ENCODE measurements at places on chromosomes 7 and 10.

DNA sequence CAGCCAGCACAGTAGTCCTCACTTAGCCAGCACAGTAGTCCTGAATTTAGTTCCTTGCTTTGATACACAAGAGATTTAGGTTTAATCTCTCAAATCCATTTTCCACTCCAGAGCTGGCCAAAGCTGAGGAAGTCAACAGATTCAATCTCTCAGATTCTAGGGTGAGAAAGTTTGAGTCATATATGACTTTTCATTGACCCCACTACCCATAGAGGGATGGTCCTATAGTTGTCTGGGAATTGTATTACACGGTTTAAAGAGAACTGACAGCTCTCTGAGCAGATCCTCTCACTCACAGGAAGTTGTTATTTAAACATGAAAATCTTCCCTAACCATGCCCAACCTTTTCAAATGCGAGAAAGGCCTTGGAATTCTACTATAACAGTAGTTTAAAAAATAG, 641.8 kb upstream of the SEMA3D start:
- DNase-seq, result no peak
- no peak overlapping the region for H3K27ac ChIP-seq
- H3K27me3 ChIP-seq, result no peaks in the 10 kb centered on the region

DNA sequence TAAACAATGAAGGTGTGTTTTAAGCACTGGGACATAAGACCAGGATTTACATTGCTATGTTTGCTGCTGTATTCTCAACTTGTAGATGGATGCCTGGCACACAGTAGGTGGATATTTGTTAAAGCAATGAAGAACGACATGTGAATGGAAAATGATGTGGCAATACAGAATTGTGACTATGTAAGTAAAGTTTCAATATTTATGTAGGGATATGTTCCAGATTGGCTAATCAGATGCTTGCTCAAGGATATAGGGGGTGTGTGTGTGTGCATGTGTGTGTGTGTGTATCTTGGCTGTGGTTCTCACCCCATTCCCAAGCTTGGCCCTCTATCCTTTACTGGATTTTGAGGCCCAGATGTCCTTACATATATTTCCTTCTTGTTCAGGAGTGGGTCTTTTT, 42.7 kb upstream of the LAMB1 start:
- no peak overlapping the region for H3K27ac ChIP-seq
- no peak for DNase-seq
- no peak overlapping the region for H3K4me3 ChIP-seq
- H3K4me1 ChIP-seq, result no peaks in the 10 kb centered on the region
- H3K36me3 ChIP-seq, result no peaks in the 10 kb centered on the region

DNA sequence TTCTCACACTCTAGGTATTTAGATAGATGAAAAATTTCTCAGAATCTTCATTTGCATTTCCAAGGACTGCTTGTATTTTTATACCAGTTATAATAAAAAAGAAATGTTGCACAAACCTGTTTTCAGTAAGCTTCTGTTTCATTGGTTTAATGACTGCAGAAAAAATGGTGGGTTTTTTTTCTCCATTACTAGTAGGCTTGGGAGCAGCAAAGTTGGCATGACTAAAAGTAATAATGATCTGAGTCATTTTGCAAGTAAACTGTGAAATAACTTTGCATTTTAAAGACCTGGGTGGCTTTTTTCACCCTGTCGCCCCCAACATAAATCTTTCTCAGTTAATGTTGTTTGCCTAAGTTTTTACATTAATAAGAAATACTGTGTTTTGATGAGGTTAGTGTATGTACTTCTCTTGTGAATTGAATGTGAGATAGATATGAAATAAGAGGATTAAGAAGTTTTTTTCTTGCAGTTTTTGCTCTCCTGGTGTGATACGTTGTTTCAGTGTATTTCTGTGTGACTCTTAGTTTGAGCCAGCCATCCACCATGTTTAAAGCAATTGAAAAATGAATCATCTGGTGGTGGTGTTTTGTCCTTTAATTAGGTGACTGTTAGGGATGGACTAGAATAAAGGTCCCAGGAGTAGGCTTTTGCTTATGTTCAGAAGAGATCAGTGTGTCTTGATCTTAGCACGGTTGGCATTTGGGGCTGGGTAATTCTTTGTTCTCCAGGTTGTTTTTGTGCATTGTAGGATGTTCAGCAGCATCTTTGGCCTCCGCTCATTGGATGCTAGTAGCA, 1.8 kb downstream of the GNAI1 start:
- no peak for DNase-seq
- no peaks in the 10 kb centered on the region for H3K36me3 ChIP-seq
- no peaks in the 10 kb centered on the region for H3K4me1 ChIP-seq
- no peak overlapping the region for H3K27ac ChIP-seq
- H3K27me3 ChIP-seq, result no peaks in the 10 kb centered on the region

DNA sequence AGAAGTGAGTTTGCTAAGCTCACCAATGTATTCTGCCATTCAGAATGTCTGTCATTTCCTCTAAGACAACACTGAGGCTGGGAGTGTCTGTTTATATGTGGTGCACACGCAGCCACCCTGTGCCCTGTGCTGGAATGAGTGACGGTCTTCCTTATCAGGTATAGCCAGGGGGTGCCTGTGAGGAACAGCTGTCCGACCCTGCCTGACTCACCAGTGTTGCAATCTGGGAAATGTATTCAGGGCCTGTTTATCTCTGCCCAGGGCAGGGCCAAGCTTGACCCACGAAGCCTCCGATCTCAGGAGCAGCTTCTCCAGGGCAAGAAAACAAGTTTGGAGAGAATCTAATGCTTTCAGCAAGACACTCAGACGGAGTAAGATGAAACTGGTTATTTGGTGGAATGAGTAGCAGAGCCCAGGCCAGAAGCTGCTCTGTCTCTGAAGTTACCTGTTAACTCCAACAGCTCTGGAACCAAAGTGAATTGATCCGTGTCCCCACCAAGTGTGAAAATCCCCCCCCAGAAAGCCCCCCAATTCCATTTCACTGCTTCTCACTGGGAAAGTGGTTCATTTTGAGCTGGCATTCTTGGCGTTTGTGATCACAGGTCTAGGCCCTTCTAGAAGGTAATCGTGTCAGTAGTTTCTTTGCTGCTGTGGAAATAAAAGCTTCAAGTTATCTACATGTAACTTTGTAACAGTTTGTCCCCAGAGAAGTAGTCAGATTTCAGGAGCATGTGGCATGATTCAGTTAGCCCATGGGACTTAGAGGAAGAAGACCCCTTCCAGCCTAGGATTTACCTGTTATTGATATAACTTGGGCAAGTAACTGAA, 6.1 kb upstream of the UBE2H start:
- no peaks in the 10 kb centered on the region for H3K27me3 ChIP-seq
- H3K36me3 ChIP-seq, result no peaks in the 10 kb centered on the region
- H3K27ac ChIP-seq, result no peak overlapping the region
- no peak overlapping the region for H3K4me3 ChIP-seq

DNA sequence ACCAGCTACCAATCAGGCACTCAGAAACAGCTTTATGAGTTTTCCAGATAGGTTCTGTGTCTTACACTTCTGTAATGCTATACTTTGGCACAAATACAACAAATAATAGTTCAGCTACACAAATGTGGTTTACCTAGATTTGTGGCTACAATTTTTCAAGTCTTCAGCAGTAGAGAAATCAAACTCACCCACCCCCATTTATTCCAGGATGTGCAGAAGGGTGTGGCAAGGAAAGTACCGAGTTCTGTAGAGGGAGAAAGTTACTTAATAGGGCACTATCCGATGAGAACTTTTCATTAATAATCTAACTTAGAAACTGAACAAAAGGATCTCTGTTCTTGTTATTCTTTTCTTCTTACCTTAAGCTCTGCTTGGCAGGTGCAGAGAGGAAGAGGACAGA, 30.3 kb upstream of the ATP6V0A4 start:
- H3K4me1 ChIP-seq, result no peaks in the 10 kb centered on the region
- no peak overlapping the region for H3K27ac ChIP-seq
- no peak overlapping the region for H3K4me3 ChIP-seq
- no peaks in the 10 kb centered on the region for H3K27me3 ChIP-seq

Measured in DND-41 (cell line).